ENCODE measurements at places on chromosomes 11 and 22. TPM values are rescaled to one million over a fixed set of nuclear protein-coding genes. Genes with fewer than 3 reads are reported as not detected.
A peak's percentile ranks its signal among the peaks of the same experiment; 100 is the strongest.

Gene ARHGAP8
- total RNA-seq = 4.6 TPM

Gene OR52E8
- not detected for total RNA-seq

Gene TSSK2
- total RNA-seq = not detected

GRCh38 chr22:46414704-46415103, 79.2 kb downstream of the TRMU start:
- DNase-seq = no peak

- DNase-seq = no peak
Observed at GRCh38 chr11:128689591-128689947, 4.3 kb upstream of the FLI1 start.

GRCh38 chr11:86160541-86161149, 83.9 kb upstream of the EED start:
- peak; percentile 59 for DNase-seq

- DNase-seq = no peak
Observed at GRCh38 chr11:132200353-132200936, 830.0 kb downstream of the NTM start.

DNA sequence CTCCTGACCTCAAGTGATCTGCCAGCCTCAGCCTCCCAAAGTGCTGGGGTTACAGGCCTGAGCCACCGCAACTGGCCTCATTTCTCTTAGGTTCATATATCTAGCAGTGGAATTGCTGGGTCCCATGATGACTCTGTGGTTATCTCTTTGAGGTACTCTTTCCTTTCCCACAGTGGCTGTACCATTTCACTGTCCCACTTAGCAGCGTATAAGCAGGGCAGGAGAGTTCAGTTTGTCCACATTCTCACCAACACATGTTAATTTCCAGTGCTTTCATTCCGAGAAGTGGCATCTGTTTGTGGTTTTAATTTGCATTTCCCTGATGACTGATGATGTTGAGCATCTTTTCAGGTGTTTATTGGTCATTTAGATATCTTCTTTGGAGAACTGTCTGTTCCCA, 16.4 kb downstream of the PRR5 start:
- DNase-seq = no peak

DNA sequence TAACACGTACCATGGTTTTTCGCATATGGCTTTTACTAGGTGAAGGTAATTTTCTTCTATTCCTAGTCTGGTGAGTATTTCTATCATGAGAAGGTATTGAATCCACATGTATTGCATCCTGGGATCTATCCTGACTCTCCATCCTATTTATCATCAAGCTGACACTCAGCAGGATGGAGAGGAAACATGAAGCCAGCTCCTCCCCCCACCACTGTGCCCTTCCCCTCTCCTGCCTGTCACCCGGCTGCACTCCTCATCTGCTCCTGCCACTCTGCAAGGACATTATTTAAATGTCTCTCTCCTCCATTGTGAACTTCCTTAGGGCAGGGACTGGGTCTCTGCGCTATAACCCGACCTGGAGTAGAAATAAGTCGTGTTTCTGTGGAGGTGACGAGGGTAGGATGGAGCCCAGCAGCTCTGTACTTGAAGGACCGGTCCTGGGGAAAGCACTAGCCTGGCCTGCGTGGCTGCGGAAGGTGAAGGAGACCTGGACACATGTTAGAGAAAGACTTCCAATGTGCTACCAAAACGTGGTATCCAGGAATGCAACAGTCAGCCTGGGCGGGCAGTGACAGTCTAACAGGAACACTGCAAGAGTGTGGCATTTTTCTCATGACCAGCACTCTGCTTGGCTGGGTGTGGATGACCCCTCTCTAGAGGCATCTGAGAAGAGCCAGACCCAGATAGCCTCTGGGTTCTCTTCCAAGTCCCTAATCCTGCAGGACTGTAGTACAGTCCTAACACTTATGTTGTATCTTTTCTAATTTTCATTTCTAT, 111.2 kb downstream of the MICAL3 start:
- DNase-seq = no peak

- DNase-seq = peak; percentile 87
Observed at GRCh38 chr11:63813035-63813562, at the start of gene SPINDOC. TSS of gene SPINDOC (plus strand) at chr11:63813456. CDS start at chr11:63813687, 231 bp downstream.

DNA sequence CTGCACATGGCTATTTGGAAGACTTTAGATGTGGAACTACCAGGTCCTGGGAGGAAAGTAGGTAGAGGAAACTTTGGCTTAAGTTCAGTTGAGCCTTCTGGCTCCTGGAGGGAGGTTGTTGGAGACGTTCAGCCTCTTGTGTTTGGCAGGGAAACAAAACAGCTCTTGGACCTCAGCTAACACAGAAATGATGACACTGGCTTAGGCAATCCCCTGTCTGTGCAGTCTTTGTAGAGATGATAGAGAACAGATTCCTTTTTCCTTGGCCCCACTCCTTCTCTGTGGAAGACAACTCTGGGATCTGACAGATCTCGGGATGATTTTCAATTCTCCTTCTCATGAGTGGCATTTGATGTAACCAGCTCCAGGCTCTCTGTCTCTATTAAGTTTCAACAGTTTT, 428.5 kb downstream of the TMEM135 start:
- no peak for DNase-seq

- DNase-seq = peak; percentile 66
Observed at GRCh38 chr11:112255067-112255720, 5.5 kb downstream of the PLET1 start.

DNA sequence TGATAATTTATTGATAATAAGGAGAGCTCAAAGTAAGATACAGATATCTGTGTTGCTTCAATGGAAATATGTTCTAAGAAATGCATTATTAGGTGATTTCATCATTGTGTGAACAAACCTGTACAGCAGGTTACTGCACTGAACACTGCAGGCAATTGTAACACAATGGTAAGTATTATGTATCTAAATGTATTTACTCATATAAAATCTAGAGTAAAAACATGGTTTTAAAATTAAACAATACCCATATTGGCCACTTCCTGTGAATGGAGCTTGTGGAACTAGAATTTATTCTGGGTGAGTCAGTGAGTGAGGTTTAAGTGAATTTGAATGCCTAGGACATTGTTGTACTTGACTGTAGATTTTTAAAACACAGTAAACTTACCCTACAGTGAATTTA, 722.9 kb upstream of the RAG2 start:
- no peak for DNase-seq

DNA sequence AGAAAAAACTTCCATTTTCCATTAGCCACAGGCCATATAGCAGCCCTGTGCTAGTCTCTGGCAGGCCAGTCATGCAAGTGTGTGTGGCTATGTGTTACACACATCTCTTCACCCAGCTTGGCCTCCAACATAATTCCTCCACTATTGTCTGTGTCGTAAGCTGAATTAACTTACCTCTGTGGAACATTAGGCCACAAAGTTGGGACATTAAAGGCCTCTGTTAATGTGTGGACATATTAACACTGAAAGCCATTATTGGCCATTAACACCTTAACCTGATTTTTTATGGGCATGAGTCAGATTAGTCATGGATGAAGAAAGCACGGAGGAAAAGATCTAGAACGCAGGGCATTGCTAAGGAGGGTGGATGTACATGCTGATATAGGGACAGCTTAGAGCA, 100.1 kb downstream of the DBX1 start:
- no peak for DNase-seq

DNA sequence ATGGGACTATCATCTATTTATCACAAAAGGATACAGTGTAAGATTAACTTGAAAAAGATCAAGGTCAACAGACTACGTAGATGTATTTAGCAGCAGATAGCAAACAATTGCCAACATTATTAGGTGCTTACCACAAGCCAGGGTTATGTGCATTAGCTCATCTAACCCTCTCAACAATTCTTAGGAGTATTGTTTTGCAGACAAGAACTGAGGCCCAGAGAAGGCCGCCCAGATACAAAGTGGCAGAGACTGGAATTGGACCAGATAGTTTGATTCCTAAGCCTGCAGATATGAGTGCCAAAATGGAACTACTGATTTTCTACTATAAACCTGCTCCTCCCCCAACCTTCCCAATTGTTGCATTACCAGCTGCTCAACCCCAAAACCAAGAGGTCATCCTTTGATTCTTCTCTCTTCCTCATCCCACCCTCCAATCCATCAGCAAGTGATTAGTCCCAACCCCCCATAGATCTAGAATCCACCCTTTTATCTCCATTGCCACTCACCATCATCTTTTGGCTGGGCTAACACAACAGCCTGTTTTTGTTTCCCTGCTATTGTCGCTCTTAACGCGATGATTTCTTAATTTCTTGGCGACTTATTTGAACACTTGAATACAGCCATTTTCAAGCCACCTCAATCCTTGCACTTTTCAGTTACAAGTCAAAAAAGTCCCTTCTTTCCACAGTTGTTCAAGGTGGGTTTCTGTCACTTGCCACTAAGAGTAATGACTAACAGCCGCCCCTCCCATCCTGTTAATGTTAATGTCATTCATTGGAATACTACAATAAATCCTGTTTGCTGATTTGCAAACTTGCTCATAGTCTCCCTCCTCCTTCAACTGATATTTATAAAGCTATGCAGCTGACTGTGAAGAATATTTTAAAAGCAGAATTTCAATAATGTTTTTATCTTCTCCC, 2.7 kb downstream of the TMEM123 start:
- no peak for DNase-seq
